ENCODE measurements at places on chromosomes 7 and 10.

DNA sequence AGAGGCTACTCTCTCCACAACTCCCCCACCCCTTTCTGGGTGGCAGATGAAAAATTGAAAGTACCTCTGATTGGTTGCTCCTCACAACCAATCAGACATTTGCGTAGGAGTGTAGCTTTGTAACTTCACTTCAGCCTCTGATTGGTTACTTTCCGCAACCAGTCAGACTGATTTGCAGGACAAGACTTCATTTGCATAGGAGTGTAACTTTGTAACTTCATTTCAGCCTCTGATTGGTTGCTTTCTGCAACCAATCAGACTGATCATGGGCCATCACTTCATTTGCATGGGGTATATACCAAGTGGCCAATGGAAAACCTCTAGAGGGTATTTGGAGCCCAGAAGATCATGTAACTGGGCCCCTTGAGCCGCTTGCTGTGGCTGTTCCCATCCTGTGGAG is 25.6 kb downstream of the CDNF start:
- peak; percentile 10 for DNase-seq

- no peak for DNase-seq
Measured at GRCh38 chr7:504221-505111, 15.2 kb downstream of the PDGFA start.

- DNase-seq = no peak
Measured at GRCh38 chr7:148483515-148484308, 106.9 kb upstream of the C7orf33 start.

- no peak for DNase-seq
Measured at GRCh38 chr10:130025326-130025725, 61.3 kb upstream of the EBF3 start.

- no peak for DNase-seq
Measured at GRCh38 chr7:73894733-73895551, 34.0 kb downstream of the TMEM270 start.

DNA sequence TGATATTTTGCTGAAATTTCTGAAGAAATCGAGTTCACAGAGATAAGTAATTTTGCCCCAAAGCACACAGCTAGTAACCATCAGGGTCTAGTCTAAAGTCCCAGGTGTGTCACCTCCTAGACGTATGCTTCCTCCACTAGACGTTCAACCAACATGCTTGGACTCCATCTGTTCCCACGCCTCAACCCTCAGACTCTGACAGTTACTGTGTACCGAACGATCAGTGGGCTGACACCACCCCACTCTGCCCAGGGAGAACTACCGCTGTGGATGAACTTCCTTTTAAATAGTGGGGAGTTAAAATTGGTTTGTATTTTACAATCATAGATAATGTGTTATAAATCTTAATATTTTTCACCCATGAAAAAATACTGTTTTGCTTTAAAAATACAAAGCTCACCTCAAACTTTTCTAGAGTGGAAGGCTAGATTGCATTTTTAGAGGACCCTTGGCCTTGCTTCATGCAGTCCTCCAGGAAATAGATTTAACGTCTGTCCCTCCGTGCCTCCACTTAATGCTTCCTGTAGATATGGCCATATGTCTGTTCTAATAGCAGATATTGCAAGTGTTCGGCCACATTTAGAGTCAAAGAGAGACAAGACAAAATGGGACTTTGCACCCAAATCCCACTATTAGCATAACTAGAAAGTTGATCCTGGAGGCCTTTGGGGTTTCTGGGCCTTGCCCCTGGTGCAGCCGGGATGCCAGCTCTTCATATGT is 91.4 kb upstream of the ZPBP start:
- DNase-seq = no peak

GRCh38 chr7:84677117-84677732 is 482.6 kb upstream of the SEMA3A start:
- no peak for DNase-seq

GRCh38 chr7:23026164-23026563 is 12.2 kb upstream of the HYCC1 start:
- DNase-seq = no peak

GRCh38 chr10:66719483-66719882 is 206.4 kb upstream of the LRRTM3 start:
- DNase-seq = no peak

DNA sequence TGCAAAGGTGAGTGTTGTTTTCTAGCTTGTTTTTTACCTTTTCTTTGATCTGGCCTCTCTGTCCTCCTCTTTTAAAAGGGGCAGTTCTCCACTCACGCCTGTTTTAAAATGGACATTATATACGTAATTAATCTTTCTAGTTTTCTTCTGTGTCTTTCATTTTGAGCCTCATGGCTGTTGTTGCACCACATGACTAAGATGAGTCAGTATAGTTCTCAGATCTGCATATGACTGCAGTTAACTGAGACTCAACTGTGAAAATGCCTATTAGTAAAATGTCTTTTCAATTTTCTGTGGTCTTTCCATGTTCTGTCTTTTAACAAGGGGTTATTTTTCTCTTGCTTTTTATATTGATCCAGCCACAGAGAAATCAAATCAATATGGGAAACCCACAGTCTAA is 296.1 kb downstream of the CDK14 start:
- no peak for DNase-seq

DNA sequence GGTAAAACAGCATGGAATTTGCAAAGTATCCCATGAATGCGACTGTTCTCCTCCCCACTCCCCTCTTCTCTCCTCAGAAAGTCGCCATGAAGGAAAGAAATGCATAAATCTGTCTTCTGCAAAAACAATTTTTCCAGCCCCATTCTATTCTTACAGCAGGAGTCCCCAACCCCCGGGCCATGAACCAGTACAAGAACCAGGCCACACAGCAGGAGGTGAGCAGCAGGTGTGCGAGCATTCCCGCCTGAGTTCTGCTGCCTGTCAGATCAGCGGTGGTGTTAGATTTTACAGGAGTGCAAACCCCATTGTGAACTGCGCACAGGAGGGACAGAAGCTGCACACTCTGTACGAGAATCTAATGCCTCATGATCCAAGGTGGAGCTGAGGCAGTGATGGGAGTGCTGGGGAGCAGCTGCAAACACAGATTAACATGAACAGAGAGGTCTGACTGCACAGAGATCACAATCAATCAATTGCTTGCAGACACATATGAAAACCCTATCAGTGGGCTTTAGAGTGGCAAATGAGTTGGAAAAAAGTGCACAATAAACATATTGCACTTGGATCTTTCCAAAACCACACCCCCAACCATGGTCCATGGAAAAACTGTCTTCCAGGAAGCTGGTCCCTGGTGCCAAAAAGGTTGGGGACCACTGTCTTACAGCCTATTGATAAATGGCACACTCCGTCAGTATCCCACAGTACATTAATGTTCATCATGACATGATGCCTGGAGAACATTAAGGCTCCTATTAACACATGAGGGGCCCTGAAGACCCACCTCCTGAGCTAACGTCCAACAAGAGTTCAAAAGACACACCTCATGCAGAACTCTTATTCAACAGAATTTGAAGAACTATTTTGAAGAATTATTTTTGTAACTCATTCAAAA is 205.0 kb downstream of the PTPRN2 start:
- no peak for DNase-seq

DNA sequence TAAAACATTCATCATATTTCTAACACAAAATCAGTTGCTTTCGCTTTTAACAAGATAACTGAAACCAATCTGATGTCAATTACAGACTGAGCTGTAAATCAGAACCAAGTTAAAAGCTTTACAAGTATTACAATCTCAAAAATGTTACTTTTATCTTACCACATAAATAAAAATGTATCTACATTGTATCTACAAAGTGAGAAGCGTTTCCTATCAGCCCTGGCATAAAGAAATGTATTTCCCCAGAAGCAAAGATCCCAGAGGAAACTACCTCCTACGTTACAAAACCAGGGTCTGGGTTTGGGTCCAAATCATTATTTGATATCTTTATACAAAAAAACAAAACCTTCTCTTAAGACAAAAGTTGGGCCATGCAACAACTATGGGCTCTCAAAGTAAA is 2.6 kb downstream of the SMURF1 start:
- DNase-seq = no peak

DNA sequence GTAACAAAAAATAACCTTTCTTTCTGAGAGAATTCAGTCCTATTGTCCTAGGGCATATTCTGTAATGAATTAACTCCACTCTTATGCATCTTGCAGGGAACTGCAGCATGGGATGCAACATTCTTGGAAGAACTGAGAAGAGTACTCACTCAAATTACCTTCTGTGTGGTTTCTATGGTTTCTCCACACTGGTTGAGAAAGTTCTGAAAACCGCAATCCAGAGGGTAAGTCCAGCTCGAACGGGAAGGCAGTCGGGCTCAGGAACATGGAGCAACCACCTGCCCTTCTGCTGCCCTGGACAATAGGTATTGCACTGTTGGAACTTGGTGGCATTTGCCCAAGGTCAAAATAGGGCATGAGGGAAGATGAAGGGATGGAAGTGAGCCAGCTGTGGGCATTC is 59.6 kb upstream of the CDK13 start:
- no peak for DNase-seq

- no peak for DNase-seq
Measured at GRCh38 chr10:102564209-102564834, 60.5 kb downstream of the SUFU start.

- DNase-seq = no peak
Measured at GRCh38 chr10:96309628-96310320, 5.5 kb downstream of the DNTT start.

- no peak for DNase-seq
Measured at GRCh38 chr7:130900471-130901076, 166.6 kb upstream of the KLF14 start.

DNA sequence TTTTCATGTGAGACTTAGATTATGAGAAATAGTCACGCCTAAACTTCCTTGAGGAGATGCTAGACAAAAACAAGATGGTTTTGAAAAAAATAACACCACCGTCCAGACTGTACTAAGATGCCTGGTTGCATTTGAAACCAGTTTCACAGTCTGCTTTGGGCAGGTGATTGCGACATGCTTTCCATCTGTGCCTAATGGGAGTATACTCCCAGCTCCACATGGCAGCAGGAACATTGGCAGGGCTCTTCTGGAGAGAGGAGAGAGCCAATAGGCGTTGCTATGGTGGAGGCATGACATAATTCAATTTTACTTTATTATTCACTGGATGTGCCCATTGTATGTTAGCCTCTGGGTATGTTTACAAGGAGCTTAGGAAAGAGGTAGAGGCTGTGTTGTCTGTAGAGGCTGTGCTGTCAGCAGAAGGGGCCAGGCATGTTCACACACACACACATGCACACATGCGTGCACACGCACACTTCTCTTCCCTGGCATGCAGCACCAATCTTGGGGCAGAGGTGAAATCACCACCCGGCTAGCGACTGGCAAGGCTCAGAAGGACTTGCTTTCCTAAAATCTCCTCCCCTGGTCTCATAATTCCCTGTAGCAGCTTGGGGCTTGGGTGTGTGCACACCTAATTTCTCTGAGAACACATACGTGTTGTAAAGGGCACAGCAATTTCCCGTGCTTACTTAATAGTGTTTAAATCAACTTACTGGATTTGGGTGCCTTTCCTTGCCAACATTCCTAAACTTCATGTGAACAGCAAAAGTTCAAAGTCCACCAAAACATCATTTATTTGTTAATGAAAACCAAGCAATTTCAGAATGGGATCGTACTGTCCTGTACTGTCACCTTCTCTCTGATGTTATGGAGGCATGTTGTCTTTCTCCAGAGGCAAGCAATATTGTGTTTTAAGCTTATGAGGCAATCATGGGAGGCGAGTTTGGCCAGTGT is 162.1 kb downstream of the TCF7L2 start:
- DNase-seq = no peak

DNA sequence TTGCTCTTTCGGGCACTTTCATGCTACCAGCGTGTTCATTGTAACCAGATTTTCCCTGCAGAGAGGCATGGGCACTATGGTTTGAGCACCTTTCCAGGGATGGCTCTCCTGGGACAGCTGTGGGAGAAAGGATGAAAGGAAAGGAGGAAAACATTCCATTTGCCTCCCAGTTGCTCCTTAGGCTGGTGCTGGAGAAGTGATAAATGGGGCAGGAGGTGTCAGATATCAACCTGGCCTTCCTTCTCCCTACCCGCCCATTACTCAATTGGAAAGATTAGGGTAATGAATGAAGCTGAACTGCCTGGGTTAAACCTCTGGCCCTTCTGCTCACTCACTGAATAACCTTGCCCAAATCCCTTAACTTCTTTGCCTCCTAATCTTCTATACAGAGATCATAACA is 228.4 kb downstream of the PLXNA4 start:
- DNase-seq = no peak

GRCh38 chr10:84241185-84241790 is at the start of gene LRIT1:
Gene LRIT1, minus strand, starts transcription at chr10:84241546. Its CDS starts 107 bp downstream, at chr10:84241439.
- no peak for DNase-seq

Data from activated CD4-positive, alpha-beta T cell treated with anti-CD3 and anti-CD28 coated beads, Interleukin-2, amount 50 U/mL, for 16 hours (primary cell).